ENCODE measurements at places on chromosomes 6 and 20. TPM values are rescaled to one million over a fixed set of nuclear protein-coding genes. Genes with fewer than 3 reads are reported as not detected.

- no peak for DNase-seq
Measured at GRCh38 chr6:141321493-141322347, 811.0 kb upstream of the GJE1 start.

- DNase-seq = no peak
Measured at GRCh38 chr6:47630587-47630986, 67.8 kb upstream of the ADGRF4 start.

- DNase-seq = peak; percentile 53
Measured at GRCh38 chr20:53941680-53942471, 128.5 kb downstream of the BCAS1 start.

GRCh38 chr20:44780226-44780625, 30.1 kb downstream of the RIMS4 start:
- peak; percentile 86 for DNase-seq

DNA sequence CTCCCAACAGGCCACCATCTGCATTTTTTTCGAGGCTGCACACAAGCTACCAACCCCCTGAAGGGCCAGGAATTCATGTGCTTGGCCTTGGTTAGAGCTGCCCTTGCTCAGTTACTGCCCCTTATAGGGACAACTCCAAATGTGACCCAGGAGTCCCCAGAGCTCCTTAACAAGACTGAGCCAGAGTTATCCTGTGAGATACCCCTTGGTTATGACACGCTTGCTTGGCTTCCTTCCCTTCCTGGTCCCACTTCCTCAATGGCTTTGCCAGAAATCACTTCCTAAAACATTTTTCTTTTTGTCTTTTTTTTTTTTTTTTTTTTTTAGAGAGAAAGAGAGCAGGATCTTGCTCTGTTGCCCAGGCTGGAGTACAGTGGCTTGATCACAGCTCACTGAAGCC, 8.9 kb downstream of the TREM1 start:
- peak; percentile 54 for DNase-seq

DNA sequence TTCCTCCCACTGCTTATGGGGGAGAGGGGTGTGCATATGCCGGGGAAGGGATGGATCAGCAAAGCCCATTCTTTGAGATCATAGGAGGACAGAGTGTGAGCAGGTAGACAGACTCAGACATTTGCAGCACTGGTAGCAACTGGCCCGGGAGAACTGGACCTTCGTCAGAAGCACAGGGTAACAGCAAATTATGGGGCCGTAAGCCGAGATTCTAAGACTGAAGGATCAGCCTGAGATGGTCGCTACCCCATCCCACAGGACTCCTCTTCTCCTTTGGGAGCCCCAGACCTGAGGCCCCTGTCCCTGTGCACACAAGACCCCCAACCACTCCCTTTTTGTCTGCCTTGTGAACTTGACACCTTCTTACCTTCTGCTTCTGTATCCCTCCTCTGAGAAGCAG, 106.5 kb downstream of the TOX2 start:
- no peak for DNase-seq

GRCh38 chr6:147204060-147204785, at the start of gene STXBP5:
STXBP5 (plus strand) TSS chr6:147204417; CDS start chr6:147204533, 116 bp downstream.
- peak; percentile 81 for DNase-seq

- DNase-seq = no peak
Measured at GRCh38 chr6:110778333-110778732, 36.9 kb downstream of the CDK19 start.

RBM24 gene
- not detected for total RNA-seq

PI16 gene
- total RNA-seq = not detected

Measured in activated CD4-positive, alpha-beta T cell treated with anti-CD3 and anti-CD28 coated beads, Interleukin-2, amount 10 ng/mL, durations not matched to agents 24 days and 14 days (primary cell).